ENCODE measurements at places on chromosomes 11 and 22.

GRCh38 chr11:118283756-118284350, 19.8 kb upstream of the MPZL2 start:
- no peak for DNase-seq

- no peak for DNase-seq
Measured at GRCh38 chr11:1835671-1836010, 851 bp downstream of the SYT8 start.

- peak; percentile 16 for DNase-seq
Measured at GRCh38 chr11:70158201-70158600, 44.9 kb upstream of the FADD start.

DNA sequence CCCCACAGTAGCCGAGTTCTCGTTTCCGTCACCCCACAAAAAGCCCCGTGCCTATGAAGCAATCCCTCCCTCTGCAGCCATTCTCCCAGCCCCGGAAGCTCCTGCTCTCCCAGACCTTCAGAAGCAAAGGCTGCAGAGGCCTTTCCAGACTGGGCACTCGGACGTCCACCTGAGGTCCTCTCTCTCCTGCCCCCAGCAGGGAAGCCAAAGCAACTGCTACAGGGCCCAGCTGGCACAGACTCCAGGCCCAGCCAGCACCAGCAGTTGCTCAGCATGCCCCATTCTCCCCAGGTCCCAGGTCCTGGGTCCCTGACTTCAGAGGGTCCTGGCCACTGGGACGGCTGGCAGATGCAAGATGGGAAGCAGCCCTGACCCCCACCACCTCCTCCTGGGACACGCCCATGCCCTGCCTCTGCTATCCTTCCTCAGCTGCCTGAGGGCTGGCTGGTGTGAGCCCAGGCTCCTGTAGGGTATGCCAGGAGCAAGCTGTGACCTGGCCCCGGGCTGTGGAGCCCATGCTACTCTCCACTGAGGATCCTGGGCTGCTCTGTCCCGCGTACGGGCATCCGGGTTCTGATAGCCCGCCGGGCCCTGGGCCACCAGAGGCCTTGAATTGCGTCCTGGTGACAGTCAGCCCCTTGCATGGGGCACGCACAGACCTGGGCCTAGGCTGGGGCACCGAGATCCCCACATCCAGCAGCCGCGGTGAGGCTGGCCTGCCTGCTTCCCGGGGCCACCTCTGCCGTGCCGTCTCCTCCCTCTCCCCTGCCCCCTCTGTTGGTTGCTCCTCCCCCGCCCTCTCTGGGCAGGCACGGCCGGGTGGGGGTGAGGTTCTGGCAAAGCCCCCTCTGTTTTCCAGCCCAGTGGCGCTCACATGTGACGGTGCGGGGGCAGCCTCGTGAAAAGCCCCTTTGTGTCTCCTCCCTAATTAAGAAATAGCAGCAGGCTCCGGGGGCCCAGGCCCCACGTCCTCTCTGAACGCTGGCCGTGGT, 1310.3 kb downstream of the BRD1 start:
- DNase-seq = no peak

DNA sequence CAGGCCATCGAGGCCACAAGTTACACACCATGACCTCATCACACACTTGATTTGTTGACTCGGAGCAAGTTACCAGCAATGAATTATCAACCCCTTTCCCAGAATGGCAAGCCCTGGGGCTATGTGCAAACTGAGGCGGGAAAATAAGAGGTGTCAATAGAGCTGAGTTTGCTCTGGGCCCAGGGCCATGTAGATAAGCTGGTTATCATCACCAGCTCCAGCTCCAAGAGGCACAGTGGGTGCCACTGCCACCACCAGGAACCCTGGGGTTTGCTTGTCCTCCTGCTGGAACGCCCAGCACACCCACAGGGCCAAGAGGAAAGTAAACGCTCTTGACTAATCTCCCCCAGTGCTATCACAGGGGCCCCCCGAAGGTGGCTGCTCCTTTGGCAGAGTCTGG, 13.0 kb upstream of the VPS37C start:
- DNase-seq = no peak

DNA sequence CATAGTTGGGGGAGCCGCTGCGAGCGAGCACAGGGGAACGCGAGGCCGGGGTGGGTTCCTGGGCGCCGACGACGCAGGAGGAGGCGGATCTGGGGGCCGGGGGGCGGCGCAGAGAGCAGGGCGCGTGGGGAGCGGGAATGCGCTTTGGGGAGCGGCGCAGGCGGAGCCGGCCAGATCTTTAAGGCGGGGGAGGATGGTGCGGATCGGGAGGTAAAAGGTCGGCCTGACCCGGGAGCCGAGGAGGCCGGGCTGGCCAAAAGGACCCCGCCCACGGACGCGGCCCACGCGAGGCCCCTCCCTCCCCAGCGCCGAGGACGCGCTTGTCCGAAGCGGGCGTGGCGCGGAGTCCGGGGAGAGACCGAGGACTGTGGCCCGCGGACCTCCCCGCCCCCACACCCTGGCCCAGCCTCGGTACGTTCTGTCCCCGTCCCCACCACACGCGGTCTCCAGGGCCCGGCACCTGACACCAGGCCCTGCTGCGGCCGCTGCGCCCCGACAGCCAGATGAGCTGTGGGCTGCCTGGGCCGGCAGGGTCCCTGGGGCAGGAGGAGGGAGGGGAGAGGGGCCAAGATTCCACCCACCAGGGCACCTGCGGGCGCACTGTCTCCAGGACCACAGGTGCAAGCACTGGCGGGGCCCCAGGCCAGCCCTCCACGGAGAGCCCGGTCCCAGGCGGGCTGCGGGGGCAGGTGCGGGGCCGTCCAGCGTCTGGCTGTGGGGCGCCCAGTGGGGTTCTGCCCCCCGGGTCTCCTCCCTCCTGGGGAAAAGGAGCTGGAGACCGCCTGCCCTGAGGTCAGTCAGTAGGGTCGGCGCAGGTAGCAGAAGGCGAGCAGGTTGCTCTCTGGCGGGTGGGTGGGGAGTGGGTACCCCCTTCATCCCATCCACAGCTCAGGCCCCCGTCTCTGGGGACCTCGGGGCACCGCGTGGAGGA, 10.9 kb downstream of the PIM3 start:
- DNase-seq = no peak

GRCh38 chr22:39138357-39138997, 14.0 kb downstream of the CBX7 start:
- DNase-seq = no peak

DNA sequence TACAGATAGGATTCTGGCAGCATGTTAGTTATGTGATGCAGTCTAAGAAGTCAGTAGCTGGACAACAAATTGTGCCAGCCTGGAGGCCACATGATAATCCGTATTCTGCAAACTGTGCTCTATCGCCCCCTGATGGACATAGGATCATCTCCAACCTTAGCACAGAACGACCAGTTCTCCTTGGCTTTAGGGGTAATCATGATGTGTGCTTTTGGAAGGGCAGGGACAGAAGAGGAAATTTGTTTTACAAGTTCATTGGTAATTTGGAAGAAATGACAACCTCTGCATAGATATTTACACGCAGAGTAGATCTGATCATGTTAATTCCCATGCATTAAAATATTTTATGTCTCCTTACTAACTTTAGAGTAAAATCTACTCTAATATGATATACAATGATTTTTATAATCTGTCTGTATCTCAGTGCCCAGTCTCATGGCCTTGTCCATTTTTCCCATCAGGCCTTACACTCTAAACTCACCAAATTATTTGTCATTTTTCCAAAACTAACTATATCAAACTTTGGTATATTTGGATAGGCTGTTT, 12.1 kb downstream of the OR10D3 start:
- DNase-seq = peak; percentile 28

DNA sequence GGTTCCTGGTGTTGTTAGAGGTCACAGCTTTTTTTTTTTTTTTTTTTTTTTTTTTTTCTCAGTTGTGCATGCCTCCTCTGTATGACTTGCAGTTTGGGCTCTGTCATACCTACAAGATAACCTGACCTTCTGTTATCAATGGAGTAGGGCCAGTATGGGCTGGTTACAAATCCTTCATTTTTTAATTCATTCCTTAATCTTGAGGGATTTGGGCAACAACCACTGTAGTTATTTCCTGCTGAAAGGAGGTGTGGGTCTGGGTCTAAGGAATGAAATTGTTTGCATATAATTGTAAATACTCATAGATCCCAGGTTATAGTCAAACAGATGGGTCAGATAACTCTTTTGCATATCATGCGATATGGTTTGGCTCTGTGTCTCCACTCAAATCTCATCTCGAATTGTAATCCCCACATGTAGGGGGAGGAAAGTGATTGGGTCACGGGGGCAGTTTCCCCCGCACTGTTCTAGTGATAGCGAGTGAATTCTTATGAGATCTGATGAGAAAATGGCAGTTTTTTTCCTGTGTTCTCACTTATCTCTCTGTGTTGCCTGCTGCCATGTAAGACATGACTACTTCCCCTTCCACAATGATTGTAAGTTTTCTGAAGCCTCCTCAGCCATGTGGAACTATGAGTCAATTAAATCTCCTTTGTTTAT, 14.1 kb upstream of the GLYAT start:
- DNase-seq = no peak

DNA sequence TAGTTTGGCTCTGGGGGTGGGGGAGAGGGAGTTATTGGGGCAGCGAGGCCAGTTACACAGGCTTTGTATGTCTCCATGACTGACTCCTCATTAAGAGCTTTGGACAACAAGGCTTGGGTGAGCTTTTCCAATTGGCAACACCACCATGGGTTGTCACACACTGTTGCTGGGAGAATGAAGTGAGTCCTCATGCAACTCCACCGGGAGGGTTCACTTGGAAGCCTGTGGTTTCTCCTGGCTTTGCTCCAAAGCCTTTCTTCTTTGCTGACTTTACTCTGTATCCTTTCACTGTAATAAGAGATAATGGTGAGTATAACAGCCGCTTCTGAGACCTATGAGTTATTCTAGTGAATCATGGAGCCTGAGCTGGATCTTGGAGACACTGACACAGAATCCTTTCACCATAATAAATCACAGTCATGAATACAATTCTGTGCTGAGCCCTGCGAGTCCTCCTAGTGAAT, 24.9 kb downstream of the EIF3F start:
- peak; percentile 50 for DNase-seq

- DNase-seq = no peak
Measured at GRCh38 chr11:101555366-101555765, 28.4 kb downstream of the TRPC6 start.

DNA sequence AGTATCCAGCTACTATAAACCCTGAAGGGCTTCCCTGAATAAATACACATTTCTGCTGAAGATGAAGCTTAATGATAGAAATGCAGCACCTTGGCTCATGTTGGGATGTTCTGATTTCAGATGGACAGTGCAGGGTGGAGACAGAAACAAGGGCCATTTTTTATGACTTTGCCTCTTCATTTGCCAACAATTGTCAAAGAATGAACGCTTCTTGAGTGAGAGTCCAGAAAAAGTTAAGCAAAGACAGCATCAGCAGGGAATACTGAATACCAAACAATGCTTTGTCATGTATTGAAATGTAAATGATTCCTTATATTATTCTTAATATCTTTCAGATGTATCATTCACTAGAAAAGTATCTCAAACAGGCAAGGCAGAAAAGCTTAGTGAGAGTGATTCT, 84.9 kb downstream of the TRPC6 start:
- DNase-seq = no peak

DNA sequence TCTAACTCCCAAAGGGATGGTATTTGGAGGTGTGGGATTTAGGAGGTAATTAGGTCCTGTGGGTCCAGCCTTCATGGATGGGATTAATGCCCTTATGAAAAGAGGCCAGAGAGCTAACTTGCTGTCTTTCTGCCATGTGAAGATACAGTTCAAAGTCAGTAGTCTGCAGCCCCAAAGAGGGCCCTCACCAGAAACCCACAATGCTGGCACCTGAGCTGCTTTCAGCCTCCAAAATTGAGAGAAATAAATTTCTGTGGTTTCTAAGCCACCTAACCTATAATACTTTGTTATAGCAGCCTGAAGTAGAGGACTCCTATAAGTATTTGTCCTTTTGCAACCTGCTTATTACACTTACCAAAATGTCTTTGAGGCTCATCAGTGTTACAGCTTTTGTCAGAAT, 16.2 kb downstream of the ATM start:
- DNase-seq = no peak

GRCh38 chr11:127733552-127733951, 733.0 kb upstream of the KIRREL3 start:
- no peak for DNase-seq

DNA sequence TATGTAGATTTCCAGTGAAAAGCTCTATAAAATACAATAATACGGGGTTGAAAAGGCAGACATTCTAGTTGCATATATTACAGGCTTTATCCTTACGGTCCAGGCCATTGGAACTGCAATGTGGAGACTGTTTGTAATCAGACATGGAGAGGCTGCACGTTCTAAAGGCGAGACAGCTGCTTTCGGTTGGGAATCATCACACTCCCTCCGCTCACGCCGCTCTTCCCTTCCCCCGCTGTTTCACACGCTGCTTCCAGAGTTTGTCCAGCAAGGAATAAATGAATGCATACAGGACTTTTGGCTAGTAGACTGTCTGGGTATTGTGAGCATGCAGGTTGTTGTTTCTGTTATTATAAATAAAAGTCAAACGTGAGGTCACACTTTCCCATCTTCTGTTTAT, 13.5 kb upstream of the EFCAB6 start:
- no peak for DNase-seq

- no peak for DNase-seq
Measured at GRCh38 chr11:134270250-134270714, 5.9 kb upstream of the GLB1L3 start.

GRCh38 chr11:22006901-22007300, 186.0 kb upstream of the ANO5 start:
- no peak for DNase-seq

DNA sequence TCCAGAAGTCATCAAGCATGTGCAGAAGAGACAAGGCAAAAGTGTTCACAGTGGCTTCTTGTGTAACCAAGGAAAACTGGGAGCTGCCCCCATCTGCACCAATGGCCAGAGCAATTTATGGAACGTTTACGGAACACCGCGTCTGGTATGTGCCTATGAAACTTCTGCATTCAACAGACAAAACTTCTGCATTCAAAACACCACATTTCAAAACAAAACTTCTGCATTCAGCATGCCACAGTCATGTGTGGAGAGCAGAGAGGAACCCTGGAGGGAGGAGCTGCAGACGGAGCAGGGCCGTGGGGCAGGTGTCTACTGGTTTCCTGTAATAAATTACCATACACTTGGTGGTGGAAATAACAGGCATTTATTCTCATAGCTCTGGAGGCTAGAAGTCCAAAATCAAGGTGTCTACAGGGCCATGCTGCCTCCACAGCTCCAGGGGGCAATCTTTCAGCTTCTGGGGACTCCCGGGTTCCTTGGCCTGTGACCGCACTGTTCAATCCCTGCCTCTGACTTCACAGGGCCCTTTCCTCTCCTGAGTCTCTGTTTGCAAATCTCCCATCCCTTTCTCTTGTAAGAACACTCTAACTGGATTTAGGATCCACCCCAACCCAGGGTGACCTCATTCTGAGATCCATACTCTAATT, 32.2 kb downstream of the RPL3 start:
- peak; percentile 90 for DNase-seq

GRCh38 chr11:34620820-34621792, at the start of gene EHF:
Gene EHF, plus strand, starts transcription at chr11:34621093. Its CDS starts 21,538 bp downstream, at chr11:34642631.
- DNase-seq = no peak

GRCh38 chr22:49996518-49997250, 15.9 kb downstream of the IL17REL start:
- DNase-seq = no peak

GRCh38 chr22:29163808-29164207, 41.9 kb upstream of the EMID1 start:
- DNase-seq = no peak

GRCh38 chr11:131810541-131810940, 440.1 kb downstream of the NTM start:
- no peak for DNase-seq

- no peak for DNase-seq
Measured at GRCh38 chr11:98536023-98536422, 484.7 kb upstream of the CNTN5 start.
